Stimulated activated CD8-positive, alpha-beta memory T cell treated with anti-CD3 and anti-CD28 coated beads, Interleukin-15, amount 100 ng/mL, for 24 hours (primary cell): ENCODE measurements at places on chromosomes 7 and 10.
A peak's percentile ranks its signal among the peaks of the same experiment; 100 is the strongest.

- no peak for DNase-seq
These were observed 55.7 kb upstream of the TM9SF3 start for GRCh38 chr10:96642530-96642929.

GRCh38 chr7:146216396-146217041 lies 99.9 kb downstream of the CNTNAP2 start:
- no peak for DNase-seq

DNA sequence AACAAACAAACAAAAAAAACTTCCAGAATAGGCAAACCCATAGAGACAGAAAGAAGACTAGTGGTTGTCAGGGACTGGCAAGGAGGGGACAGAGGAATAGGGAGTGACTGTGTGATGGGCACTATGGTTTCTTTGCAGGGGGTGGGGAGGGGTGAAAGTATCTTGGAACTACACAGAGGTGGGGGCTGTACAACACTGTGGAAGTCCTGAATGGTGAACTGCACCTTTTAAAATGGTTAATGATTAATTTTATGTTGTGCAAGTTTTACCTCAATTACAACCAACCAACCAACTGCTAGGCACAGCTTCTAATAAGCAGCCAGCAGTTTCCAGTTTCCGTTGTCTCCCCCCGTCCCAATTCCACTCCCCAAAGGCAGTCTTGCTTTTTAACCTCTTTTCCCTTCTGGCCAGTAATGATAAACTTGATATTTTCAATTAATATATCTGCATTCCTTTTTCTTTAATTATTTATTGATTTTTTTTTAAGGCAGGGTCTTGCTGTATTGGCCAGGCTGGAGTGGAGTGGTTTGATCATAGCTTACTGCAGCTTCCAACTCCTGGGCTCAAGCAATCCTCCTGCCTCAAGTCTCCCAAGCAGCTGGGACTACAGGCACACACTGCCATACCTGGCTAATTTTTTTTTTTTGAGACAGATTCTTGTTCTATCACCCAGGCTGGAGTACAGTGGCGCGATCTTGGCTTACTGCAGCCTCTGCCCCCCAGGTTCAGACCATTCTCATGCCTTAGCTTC lies 46.8 kb downstream of the HIP1 start:
- DNase-seq = no peak

- DNase-seq = no peak
These were observed 610.5 kb upstream of the PFKP start for GRCh38 chr10:2456834-2457233.

- DNase-seq = no peak
These were observed 47.8 kb upstream of the SLF2 start for GRCh38 chr10:100864978-100865377.

- DNase-seq = no peak
These were observed 216.1 kb downstream of the CCDC3 start for GRCh38 chr10:12785415-12785831.

- DNase-seq = no peak
These were observed 83.3 kb downstream of the PLXNA4 start for GRCh38 chr7:132492823-132493445.

- no peak for DNase-seq
These were observed 227.4 kb downstream of the GRID1 start for GRCh38 chr10:86139066-86139657.

DNA sequence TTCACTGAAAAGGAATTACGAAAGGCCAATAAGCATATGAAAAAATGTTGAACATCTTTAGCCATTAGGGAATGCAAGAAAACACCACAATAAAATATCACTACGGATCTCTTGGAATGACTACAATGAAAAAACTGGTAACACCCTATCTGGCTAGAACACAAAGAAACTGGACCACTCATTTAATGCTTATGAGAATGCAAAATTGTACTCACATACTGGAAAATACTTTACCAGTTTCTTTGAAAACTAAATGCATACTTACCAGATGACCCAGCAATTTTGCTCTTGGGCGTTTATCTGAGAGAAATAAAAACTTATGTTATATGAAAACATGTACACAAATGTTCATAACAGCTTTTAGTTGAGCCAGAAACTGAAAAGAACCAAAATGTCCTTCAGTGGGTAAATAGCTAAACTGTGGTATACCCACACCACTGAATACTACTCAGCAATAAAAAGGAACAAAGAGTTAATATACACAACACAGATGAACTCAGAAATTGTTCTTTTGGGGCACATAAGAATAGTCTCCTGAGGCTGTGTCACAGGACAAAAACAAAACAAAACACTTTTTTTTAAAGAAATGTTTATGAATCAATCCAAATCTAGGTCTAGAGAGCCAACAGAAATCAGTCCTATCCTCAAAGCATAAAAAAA lies 23.5 kb downstream of the CNOT4 start:
- DNase-seq = no peak

GRCh38 chr10:48655411-48656240 lies 29.0 kb upstream of the WDFY4 start:
- no peak for DNase-seq

DNA sequence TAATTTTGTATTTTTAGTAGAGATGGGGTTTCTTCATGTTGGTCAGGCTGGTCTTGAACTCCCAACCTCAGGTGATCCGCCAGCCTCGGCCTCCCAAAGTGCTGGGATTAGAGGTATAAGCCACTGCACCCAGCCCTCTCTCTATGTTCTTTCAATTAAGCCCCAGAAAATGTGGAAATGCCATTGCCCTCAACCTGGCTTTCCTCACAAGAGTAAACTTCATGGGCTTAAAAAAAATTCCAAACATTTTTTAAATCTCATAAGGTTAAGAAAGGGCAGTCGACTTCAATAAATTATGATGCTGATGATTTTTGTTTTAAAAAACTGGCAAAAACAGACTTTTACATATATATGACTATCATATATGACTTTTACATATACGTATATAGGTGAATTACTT lies 107.6 kb downstream of the TES start:
- DNase-seq = no peak

DNA sequence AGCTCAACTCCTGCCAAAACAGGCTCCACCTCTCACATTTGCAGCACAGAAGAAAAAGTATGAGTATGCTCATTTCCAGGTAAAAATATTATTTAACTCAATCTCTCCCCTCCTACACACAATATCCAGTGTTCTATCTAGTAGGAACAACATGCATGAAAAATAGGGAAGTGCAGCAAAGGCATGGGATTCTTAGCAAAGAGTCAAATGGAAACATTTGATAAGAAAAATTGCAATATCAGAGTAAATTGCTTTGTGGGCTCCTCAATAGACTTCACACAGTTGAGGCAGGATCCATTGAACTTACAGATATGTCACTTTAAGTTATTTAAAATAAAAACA lies 150.9 kb downstream of the ANK3 start:
- DNase-seq = no peak

GRCh38 chr7:87599336-87599735 lies 1.3 kb downstream of the ABCB1 start:
- DNase-seq = peak; percentile 5

GRCh38 chr10:110207011-110207804 lies at the start of gene MXI1:
TSS of gene MXI1 (plus strand) at chr10:110207605. CDS start at chr10:110207809, 204 bp downstream.
- DNase-seq = no peak

DNA sequence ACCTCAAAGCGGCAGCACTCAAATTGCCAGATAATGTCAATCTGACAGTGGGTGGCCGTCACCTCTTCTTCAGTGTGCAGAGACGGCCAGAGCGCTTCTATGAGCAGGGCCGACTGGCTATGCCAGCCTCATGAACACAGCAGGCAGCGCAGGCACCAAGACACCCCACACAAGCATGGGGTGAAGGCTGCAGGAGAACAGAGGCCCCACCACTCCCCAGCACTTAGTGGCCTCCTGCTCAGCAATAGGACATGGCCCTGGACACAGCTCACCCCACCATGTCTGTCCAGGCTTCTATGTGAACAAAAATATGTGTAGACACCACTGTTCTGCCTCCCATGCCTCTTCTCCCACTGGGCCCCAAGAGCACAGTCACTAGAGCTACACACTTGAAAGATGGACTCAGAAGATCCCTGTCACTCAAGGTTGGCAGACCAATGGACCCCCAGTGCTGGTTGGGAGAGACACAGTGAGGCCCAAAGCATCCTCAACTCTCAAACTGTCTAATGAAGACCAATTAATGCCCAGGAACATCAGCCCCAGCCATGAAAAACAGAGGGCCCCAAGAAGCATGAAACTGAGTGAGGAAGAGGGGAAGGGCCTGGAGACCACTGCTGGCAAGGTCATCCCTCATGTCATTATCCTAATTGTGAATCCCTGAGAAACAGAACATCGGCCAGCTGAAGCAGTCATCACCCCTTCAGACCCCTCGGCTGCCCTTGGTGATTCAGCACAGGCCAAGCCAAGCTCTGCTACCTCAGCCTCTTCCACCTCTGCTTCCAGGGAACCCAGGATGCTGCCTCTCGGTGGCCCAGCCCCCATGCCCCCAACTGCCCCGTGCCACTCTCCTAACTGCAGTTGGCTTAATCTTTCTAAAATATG lies 77.7 kb downstream of the GRID1 start:
- DNase-seq = no peak

DNA sequence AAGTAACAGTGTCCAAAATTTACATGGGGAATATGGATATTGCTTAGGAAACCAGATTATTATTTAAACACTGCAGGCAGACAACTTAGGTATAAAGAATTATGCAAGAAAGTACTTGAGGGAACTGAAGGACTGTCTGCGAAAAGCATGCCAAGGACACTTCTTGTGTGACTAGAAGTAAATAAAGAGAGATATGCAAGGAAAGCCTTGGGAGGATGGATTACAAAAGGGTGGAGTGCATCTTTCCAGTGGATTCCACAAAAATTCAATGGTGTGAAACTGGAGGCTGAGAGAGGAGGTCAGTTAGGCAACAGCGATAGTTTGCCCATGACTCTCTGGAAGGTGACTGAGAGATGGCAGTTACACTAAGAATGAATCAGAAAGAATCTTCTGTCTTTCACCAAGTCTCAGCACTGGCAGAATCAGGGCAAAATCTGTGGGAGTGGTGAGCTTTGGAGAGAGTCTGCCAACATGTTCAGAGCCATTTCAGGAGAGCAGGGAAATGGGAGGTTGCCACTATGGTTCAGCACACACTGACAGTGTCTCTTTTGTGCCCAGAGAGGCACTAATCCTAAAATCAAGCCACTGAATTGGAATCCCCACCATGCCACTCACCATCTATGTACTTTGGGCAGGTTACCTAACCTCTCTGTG lies 331.6 kb downstream of the BMPER start:
- no peak for DNase-seq

- DNase-seq = no peak
These were observed 11.2 kb upstream of the GRID1 start for GRCh38 chr10:86377797-86378146.

GRCh38 chr10:58956926-58957325 lies 219.5 kb upstream of the PHYHIPL start:
- no peak for DNase-seq

- DNase-seq = no peak
These were observed 30.5 kb upstream of the BHLHA15 start for GRCh38 chr7:98180751-98181150.

DNA sequence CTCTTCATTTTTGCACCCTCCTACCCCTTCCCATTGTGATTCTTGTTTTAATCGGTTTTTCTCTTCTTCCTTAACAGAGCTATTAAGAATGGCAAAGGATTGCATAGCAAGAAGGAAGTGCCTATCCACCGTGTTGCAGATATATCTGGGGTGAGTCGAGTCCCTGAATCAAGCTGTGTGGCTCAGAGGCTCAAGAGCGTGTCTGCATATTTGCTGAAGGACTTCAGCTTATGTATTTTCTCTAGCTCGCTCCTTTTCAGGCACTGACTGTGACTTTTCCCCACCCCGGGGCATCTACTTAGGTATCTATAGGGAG lies 126.6 kb downstream of the LRRC4 start:
- DNase-seq = no peak

DNA sequence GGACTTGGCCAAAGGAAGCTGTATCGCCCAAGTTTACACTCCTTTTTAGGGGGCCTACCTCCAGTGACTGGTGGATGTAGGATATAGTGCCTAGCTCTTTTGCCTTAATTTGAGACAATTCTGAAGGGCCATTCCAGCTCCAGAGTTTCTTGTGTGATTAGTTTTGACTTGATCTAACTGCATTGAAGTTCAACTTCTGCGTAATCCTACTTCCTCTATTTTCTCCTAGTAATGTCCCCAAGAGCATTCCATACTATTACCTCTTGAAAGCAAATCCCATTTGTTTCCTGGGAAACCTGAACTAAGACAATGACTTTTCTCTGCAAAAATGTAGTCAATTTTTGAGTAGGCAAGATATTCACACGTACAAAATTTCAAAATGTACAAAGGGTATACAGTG lies 4.7 kb upstream of the H2AZ2 start:
- DNase-seq = no peak

GRCh38 chr7:14209896-14210484 lies 220.5 kb upstream of the ETV1 start:
- no peak for DNase-seq

GRCh38 chr7:120733835-120734234 lies 124.1 kb downstream of the TSPAN12 start:
- DNase-seq = no peak

DNA sequence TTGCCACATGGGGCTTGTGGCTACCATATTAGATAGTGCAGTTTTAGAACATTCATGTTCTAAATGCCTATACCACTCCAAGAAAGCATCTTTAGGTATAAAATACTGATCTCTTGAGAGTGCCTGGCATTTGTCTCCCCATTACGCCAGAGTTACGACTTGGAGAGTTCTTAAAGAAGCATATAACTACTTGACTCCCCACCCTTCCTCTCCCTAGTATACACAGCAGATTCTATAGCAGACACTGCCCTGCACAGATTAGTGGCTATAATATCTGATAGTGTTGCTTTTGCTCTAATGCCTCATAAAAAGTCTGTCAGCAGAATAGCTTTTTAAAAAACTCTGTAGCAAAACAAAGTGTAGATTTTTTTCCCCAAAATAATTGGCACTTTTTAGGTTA lies 90.8 kb downstream of the ZMYND11 start:
- DNase-seq = no peak

- no peak for DNase-seq
These were observed 62.6 kb downstream of the GLI3 start for GRCh38 chr7:42174391-42174912.
